Activated CD8-positive, alpha-beta memory T cell treated with anti-CD3 and anti-CD28 coated beads for 1 hour (primary cell): ENCODE measurements at places on chromosomes 7 and 10.

- DNase-seq = no peak
Observed at GRCh38 chr10:30963992-30964930, 67.4 kb downstream of the ZNF438 start.

GRCh38 chr7:125871431-125871830 is 941.8 kb upstream of the POT1 start:
- no peak for DNase-seq

DNA sequence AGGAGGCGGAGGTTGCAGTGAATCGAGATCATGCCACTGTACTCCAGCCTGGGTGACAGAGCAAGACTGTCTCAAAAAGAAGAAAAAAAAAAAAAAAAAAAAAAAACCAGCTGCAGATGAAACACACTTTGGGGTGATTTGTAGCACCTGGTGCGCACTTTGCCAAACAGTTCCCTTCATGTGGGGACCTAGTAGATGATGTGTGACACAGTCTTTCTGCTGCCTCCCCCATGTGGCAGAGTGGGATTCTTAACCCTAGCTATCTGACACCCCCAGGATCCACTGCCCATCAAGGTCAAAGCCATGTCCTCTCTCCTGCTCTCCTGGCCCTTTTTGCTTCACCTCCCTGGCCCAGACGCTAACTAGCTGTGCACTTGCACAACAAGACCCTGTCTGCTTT is 52.1 kb upstream of the PDZD8 start:
- DNase-seq = no peak

GRCh38 chr10:49212076-49212475 is 23.9 kb upstream of the TMEM273 start:
- DNase-seq = no peak

DNA sequence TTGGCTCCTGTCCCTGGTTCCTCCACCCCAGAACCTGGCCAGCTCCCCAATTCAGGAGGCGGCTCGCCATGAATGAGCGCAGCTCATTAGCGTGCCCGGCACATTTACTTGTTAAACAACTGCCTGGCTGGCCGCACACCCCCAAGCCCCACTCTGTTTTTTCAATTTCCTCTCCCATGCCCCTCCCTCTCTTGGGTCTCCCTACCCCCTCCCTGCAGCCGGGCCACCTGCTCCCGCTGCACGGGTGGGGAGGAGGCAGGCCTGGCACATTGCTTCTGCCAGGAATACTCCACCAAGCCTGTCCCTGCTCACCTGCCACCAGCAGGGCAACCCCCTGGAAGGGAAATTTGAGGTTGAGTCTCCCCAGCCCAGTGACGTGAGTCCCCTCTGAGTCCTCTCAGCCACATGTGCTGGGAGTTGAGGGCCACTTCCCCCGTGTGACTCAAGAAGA is 2.5 kb upstream of the SLIT1 start:
- no peak for DNase-seq

DNA sequence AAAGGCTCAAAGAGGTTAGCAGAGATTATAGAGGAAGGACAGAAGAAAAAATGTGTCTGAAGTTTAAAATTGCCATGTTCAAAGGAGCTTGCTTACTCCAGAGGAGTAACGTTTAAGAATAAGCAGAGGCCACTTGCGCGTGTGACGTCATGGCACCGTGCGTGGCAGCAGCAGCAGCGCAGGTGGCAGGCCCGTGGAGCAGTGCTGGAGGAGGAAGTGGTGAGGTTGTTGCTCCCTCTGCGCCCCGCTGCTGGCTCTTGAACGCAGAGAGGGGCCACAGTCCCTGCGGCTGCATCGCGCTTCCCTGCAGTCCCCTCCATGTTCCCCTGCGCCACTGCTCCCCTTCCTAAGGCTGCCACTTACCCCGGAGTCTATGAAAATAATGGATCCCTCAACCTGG is 37.5 kb downstream of the GDI2 start:
- peak; percentile 71 for DNase-seq
